ENCODE measurements at places on chromosomes 6 and 20. TPM values are rescaled to one million over a fixed set of nuclear protein-coding genes. Genes with fewer than 3 reads are reported as not detected.

DNA sequence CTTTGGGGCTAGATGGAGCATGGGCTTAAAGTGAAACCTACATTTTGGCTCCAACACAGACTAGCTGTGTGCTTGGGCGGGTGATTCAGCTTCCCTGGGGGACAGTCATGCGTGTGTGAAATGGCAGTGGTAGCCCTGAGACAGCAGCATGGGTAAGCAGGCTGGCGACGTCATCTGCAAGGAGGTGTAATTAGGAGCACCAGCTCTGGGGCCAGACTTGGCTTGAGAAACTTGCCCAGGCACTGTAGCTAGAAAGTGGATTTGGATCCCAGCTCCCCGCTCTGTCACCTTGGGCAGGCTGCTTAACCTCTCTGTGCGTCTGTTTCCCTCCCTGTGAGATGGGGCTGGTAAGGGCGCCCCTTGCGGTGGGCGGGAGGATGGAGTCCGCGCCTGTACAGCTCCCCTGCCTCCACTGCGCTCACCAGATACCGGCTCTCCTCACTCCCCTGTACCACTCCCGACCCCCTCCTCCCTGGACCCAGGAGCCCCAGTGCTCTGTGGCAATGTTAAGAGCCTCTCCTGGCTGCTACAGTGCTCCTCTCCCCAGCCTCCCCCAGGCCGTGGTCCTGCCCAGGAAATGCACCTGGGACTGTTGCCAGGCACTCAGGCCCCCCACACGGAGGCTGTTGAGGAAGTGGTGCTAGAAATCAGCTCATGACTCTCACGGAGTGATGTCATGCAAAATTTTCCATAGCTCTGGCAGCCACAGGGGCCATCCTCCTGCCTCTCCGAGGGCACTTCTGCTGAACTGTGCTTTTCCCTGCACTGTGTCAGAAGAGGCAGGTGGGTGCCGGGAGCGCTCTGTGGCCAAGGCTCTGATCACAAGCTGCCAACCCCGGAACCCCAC is 44.6 kb downstream of the SYNJ2 start:
- H3K36me3 ChIP-seq: peaks cover 7% of the 10 kb centered on the region
- DNase-seq: peak; percentile 92
- no peaks in the 10 kb centered on the region for H3K27me3 ChIP-seq
- H3K27ac ChIP-seq: peak overlapping the region; percentile 70

DNA sequence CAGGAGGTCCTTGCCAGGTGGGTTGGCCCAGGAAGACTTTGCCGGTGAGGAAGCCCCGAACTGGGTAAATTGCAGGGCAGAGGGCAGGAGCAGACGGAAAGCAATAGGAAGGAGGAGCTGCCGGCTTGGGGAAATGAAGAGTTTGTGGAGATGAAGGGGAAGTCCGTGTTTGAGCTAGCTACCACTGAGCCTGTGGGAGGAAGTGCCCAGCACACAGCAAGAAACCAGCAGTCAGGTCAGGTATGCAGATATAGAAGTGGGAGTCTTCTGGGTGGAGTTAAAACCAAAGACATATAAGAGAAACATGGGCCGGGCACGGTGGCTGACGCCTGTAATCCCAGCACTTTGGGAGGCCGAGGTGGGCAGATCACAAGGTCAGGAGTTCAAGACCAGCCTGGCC is 34.7 kb downstream of the CD24 start:
- peaks cover 5% of the 10 kb centered on the region for H3K27me3 ChIP-seq
- H3K4me3 ChIP-seq: no peak overlapping the region
- H3K36me3 ChIP-seq: no peaks in the 10 kb centered on the region
- peak overlapping the region; percentile 26 for H3K27ac ChIP-seq

The SALL4 gene
- 0.05 TPM for total RNA-seq

The CPNE5 gene
- total RNA-seq: 2.8 TPM

- DNase-seq: no peak
- H3K27ac ChIP-seq: no peak overlapping the region
- H3K4me1 ChIP-seq: peaks cover 11% of the 10 kb centered on the region
- H3K27me3 ChIP-seq: no peaks in the 10 kb centered on the region
- no peak overlapping the region for H3K4me3 ChIP-seq
Observed at GRCh38 chr20:49808753-49809152, 3.9 kb upstream of the SLC9A8 start.

DNA sequence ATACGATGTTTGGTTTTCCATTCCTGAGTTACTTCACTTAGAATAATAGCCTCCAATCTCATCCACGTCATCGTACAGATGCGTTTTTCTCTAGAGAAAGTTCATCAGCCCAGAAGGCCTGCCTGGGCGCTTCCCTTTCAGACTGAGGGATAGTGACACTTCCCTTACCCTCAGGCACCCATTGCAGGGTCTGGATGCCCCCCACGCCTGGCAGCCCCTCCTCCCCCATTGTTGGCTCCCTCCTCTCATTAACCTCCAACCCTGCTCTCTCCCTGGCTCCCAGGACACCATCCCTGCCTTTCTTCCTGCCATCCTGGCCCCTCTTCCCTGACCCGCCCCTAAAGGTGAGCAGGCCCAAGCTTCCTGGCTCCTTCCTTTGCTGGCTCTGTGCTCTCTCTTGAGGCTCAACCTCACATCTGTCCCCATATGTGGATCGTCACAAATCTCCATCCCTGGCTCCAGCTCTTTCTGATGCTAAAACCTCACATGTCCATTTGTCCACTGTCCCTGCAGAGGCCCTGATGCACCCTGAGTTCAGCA is 145.2 kb downstream of the SYCP2 start:
- no peaks in the 10 kb centered on the region for H3K36me3 ChIP-seq
- H3K4me3 ChIP-seq: no peak overlapping the region
- no peak overlapping the region for H3K27ac ChIP-seq
- no peak for DNase-seq

- no peak for DNase-seq
- no peaks in the 10 kb centered on the region for H3K36me3 ChIP-seq
- peaks cover 21% of the 10 kb centered on the region for H3K4me1 ChIP-seq
- no peaks in the 10 kb centered on the region for H3K27me3 ChIP-seq
Observed at GRCh38 chr6:107959392-107959791, 1.4 kb upstream of the SEC63 start.

GRCh38 chr6:138382498-138383265 is 5.0 kb downstream of the SMIM28 start:
- H3K27ac ChIP-seq: no peak overlapping the region
- no peaks in the 10 kb centered on the region for H3K36me3 ChIP-seq
- no peak for DNase-seq
- H3K4me1 ChIP-seq: no peaks in the 10 kb centered on the region
- no peaks in the 10 kb centered on the region for H3K27me3 ChIP-seq

- H3K27ac ChIP-seq: peak within 1 kb of the TSS; percentile 55
- H3K4me1 ChIP-seq: no peaks in the 10 kb centered on the region
- H3K36me3 ChIP-seq: no peaks in the 10 kb centered on the region
- H3K4me3 ChIP-seq: peak within 1 kb of the TSS; percentile 51
- H3K27me3 ChIP-seq: peaks cover 37% of the 10 kb centered on the region
Observed at GRCh38 chr20:1184638-1185315, at the start of gene TMEM74B. TSS of gene TMEM74B (minus strand) at chr20:1184981. CDS start at chr20:1183801, 1,180 bp downstream.

DNA sequence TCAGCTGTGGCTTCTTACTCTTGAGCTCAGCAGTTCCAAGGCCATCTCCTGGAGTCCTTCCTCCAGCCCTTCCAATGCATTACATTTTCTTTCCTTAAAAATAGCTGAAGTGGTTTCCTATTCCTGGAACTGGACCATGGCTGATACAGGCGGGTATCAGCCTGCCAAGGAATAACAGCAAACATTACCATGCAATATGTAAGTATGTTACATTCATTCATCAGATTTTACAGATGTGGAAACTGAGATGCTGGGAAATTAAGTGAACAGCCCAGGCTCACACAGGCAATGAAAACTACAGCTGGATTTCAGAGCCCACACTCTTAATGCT is 100.4 kb downstream of the NRN1 start:
- no peak overlapping the region for H3K4me3 ChIP-seq
- peaks cover 13% of the 10 kb centered on the region for H3K4me1 ChIP-seq
- DNase-seq: no peak
- no peaks in the 10 kb centered on the region for H3K36me3 ChIP-seq
- no peak overlapping the region for H3K27ac ChIP-seq
- no peaks in the 10 kb centered on the region for H3K27me3 ChIP-seq
